Sciatic nerve (tissue), 2 donors: ENCODE measurements at places on chromosomes 12 and 14.

- no peak for DNase-seq
These were observed 6.8 kb upstream of the PPP1R13B start for GRCh38 chr14:103854017-103854808.

GRCh38 chr12:32486158-32486557, 86.8 kb downstream of the FGD4 start:
- no peak for DNase-seq

DNA sequence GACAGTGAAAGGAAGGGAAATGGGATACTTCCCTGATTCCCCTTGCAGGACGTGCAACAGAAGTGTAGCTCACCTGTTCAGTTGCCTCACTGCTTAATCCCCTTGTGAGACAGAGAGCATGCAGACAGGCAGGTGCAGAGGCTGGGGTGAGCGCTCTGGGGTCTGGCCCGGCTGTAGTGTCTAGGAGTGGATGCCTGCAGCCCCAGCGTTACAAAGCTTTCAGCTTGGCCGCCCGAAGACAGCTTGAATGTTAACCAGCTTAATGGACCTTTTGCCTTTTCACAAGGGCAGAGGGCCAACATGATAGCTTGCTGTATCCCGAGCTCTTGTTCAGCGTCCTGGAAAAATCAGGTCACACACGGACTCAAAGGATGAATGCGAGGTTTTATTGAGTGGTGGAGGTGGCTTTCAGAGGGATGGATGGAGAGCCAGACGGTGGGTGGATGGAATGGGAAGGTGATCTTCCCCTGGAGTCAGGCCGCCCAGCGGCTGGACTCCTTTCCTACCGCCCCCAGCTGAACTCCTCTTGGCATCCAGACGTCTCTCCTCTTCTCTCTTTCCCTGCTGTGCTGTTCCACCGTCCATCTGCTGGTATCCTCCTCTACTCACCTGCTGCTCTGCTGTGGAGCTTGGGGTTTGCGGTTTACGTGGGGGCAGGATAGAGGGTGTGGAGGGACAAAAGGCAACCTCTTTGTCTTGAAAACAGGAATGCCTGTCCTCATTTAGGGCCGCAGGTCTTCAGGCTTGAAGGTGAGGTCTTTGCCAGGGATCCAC, 86.2 kb upstream of the RESF1 start:
- no peak for DNase-seq

GRCh38 chr12:104055686-104056388, 5.8 kb upstream of the GLT8D2 start:
- no peak for DNase-seq

DNA sequence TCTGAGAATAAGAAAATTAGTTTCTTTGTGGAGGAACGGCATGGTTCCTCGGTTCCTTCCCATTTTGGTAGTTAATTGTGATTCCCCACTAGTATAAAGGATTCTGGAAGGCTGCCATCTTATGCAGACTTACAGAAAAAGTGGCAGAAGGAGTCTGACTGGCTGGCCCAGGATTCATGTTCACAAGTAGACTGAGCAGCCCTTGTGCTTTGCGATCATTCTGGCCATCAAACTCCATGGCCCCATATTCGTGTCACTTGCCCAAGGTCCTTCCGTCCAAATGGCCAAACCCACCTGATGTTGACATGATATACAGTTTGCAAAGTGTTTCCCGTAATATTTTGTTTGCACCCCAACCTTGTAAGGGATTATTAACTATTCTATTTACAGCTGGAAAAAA, 297.2 kb upstream of the AMIGO2 start:
- no peak for DNase-seq

DNA sequence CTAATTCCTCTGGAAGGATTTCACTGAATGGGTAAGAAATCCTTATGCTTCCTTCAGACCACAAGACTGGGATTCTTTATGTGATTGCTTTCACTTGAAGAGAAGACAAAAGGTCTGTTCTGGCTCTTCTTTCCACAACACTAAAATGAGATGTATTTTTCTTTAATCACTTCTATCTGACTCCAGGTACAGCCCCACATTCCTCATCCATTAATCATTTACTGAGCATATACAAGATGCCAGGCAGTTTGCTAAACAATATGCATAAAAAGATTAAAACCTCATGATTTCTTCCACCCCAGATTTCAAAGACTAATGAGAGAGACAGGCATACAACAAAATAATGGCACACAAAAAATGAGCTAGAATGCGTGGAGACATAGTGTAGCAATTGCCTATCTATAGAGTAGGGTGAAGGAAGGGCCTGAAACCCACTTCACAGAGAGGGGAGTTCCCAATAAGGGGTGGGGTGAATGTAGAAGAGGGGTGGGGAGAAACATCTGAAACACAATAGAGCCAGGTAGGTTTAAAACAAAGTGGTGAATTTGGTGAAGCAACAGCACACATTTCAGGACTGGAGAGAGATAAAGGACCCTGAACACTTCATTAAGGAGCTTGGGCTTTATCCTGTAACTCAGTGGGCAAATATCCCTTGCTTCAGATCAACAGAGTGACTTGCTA, 65.1 kb upstream of the PRB2 start:
- DNase-seq = no peak

DNA sequence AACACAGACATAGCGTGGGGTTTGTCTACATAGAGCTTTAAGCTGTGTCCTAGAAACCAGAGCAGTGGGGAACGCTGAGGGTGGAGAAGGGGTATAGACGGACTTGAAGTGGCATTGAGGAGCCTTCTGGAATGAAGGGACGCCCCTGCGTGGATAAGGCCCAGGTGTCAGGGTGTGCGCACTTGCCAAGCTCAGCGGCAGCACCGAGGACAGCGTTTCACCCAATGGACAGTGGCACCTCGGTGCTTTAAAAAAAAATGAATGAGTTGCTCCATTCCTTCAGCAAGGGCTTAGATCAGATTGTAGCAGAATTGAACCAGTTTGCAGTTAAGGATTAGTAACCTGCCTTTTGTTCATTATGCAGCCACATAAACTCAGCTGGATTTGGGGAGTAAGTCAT, 33.6 kb upstream of the MMP17 start:
- no peak for DNase-seq

DNA sequence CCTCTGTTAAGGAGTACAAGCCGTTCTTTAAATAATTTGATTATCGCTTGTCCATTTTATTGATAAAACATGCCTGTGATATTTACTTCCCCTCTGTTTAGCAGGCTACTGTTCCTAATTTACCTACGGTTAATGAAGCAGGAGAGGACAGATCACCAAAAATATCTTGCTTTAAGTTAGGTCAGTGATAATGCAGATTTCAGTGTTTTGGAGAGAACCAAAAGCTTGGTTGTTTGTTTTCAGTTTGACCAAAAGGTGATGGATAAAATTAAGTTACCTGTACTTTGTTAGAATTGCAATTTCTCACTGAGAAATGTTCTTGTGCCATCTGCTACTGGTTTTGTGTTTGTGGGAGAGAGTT, 958 bp downstream of the SPATS2 start:
- no peak for DNase-seq

GRCh38 chr12:67921286-67921685, 68.0 kb upstream of the IFNG-AS1 start:
- no peak for DNase-seq

- DNase-seq = no peak
These were observed 348.3 kb downstream of the KCNH5 start for GRCh38 chr14:62696929-62697328.

- no peak for DNase-seq
These were observed 272.0 kb downstream of the SSPN start for GRCh38 chr12:26467351-26467750.

DNA sequence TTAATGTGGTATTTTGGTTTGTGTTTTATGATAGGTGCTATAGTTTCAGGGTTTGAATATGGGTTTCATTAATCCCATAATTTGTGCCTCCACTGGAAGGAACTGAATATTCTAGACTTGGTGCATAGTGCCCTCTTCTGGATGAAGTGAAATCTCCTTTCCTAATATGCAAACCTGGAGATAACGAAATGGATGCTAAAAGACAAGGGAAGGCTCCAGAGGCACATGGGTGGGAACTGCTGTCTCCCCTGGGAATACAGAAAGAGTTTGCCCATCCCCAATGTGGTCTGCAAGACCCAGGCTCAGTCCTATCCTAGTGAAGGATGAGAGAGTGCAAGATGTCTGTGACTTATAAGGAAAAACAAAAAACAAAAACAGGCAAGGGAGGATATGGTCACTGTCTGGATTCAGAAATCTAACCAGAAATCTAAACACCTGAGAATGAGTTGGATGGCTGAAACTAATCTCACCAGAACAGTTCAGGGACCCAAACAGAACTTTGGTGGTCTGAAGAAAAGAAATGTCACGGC, 142.3 kb upstream of the TMPO start:
- DNase-seq = no peak

- DNase-seq = no peak
These were observed 76.9 kb upstream of the GARIN2 start for GRCh38 chr14:67112344-67112743.

- peak; percentile 90 for DNase-seq
These were observed 4.7 kb downstream of the NAB2 start for GRCh38 chr12:57093415-57094207.

- no peak for DNase-seq
These were observed 8.3 kb upstream of the ELK3 start for GRCh38 chr12:96185914-96186313.

- DNase-seq = no peak
These were observed 2.3 kb downstream of the ACRBP start for GRCh38 chr12:6644903-6645302.

- DNase-seq = no peak
These were observed 66.2 kb downstream of the CRADD start for GRCh38 chr12:93743229-93743998.

GRCh38 chr12:87930033-87930432, 99.2 kb downstream of the C12orf50 start:
- no peak for DNase-seq

DNA sequence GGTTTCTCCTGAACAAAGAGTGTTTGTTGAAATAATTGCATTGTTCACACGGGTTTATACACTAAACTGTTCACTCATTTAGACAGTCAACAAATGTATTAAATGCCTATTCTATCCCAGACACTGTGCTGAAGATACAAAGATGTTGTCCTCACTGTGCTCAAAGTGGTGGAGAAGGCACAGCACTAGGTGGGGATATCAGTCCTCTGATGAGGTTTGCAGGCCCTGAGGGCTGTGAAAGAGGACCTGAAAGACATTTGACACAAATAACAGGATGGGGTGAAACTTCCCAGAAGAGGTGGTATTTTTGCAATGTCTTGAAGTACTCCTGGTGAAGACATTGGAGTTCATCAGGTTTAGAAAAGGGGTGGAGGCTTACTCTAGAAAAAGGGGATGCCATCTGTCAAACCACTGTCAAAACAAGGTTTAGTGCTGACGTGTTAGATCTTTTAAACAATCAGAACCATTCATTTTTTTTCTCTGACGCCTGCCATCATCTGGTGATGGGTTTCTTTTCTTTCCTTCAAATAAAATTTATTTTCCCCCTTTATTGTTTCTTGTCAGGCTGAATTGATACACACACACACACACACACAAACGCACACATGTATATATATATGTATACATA, 69.5 kb downstream of the ACSS3 start:
- no peak for DNase-seq

GRCh38 chr12:29212682-29213403, 63.8 kb downstream of the FAR2 start:
- no peak for DNase-seq

DNA sequence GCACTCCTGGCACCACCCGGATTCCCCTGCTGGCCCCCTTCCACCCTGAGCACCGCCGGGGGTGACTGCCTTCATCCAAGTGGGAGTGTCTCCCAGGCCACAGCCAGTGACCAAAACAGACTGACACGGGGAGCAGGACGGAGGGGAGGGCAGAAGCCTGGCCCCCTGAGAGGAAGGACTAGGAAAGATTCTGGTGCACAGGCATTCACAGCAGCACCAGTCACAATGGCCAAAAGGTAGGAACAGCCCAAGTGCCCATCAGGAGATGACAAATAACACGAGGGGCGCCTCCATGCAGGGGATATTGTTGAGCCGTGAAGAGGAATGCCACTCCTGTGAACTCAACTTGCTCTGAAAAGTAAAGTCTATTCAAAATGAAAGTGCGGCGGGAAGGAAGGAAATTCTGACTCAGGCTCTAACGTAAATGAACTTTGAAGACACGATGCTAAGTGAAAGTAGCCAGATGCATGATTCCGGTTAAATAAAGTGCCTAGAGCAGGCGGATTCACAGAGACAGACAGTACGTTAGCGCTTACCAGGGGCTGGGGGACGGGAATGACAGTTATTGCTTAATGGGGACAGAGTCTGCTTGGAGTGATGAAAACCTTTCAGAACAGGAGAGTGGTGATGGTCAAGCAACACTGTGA, 146.1 kb upstream of the NCOR2 start:
- no peak for DNase-seq

DNA sequence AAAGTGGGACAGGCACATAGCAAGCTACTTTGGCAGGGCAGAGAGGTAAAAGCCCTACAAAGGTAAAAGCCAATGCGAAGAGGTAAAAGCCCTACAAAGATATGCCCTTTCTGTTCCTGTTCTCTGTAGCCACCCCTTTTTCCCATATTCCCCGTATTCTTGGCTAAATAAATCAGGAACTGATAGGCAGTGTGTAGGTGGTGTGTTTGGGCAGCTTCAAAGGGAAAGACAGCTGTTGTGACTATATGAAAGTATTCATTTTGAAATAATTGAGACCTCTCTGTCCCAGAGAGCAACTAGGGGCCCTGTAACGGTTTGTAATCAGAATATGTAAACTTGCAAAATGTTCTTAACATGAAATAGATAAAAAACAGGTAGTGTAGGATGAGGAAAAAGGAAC, 11.3 kb upstream of the SLC41A2 start:
- DNase-seq = no peak

DNA sequence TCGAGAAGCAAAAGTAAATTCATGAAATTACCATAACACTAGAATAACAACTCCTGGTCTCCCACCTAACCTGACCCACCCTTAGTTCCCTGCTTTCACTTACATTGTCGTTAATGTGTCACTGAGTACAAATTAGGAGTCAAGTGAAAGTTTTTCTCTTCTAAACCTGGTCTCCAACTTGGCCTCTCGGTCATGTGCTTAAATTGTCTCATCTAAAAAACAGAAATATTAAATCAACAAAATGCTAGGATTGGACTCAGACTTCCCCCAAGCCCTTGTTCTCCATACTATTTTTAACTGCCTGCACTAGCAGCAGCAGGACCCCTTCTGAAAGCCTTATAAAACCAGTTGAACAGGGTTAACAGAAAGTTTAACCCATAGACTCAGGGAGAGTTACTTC, 1.8 kb upstream of the BTG1 start:
- DNase-seq = no peak

- DNase-seq = no peak
These were observed 134.4 kb upstream of the GRIP1 start for GRCh38 chr12:66813137-66813892.

GRCh38 chr14:74635847-74636246, 23.8 kb upstream of the LTBP2 start:
- no peak for DNase-seq
